ENCODE measurements at places on chromosomes 5 and 9.

GRCh38 chr5:125554355-125554754, 807.9 kb upstream of the ZNF608 start:
- DNase-seq: peak; percentile 48

DNA sequence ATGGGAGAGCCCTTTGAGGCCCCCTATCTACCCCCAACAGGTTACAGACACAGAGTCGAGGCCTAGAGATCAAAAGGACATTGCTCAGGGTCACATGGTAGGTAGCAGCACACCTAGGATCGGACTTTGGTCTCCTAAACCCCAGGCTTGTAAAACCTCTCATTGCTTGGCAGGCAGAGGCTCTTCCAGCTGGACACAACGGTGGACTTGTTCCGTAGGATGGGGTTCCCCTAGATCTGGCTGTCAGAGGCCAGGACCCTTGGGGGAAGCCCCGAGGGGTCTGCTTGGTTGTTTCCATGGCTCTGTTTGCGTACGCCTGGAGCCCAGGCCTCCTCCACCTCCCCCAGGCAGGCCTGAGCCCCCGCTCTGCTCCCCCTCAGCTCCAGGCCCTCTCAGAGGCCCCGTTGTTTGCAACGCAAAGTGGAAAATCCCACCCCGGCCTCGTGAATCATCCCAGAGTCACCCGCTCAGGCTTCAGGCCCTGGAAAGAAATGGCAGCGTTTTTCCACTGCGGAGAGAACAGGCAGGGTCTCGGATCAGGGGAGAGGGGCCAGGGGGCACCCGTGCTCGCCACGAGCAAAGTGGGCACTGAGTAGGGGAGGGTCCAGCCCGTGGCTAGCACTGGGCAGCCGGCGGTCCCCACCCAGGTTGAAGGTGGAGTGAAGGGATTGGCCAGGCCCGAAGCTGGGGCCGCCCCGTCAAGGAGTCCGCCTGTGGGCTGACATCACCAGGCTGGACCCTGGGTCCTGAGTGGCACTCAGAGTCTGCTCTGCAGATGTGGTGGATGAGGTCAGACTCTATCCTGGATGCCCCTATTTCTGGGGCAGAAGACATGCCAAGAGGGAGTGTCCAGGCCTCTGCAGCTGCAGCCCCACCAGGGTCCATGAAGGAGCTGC, 19.8 kb downstream of the COL27A1 start:
- no peak for DNase-seq

- no peak for DNase-seq
Measured at GRCh38 chr9:87796196-87796595, 70.3 kb downstream of the CTSL start.

DNA sequence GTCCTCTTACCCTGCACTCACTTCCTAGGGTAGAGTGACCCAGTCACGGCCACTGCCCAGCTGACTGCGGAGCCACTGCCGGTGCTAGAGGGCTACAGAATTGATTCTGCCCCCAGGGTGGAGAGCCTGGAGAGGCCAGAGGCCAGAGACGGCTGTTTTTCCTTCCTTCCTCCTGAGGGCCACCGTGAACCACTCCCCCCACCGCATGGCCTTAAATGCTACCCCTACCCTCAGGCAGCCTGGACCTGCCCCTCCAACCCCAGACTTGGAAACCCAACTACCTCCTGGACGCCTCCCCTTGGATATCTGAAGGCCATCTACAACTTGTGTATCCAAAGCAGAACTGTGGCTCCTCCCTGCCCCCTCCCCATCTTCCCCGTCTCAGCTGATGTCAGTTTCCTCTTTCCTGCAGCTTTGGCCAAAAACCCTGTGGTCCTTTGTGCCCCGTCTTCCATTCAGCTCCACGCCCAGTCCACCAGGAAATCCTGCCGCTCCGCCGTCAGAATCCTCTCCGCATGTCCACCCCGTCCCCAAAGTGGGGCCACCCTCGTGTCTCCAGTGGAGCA, 16.3 kb downstream of the SH2D3C start:
- no peak for DNase-seq

DNA sequence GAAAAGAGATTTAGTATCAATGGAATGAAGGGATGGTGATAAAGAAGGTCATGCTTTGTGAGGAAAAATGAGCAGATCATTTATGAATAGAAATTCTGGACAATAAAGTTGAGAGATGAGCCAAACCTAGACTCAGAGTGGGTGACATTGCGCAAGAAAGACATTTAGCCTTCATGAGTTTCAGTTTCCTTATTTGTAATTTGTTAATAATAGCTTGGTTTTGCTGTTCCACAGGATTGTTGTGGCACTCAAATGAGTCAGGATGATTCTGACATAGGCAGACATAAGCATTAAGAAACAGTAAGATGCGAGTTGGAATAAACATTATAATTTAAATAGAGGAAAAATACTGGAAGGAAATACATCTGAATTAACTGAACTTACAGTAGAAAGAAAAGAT, 34.8 kb downstream of the ITGA2 start:
- DNase-seq: no peak

DNA sequence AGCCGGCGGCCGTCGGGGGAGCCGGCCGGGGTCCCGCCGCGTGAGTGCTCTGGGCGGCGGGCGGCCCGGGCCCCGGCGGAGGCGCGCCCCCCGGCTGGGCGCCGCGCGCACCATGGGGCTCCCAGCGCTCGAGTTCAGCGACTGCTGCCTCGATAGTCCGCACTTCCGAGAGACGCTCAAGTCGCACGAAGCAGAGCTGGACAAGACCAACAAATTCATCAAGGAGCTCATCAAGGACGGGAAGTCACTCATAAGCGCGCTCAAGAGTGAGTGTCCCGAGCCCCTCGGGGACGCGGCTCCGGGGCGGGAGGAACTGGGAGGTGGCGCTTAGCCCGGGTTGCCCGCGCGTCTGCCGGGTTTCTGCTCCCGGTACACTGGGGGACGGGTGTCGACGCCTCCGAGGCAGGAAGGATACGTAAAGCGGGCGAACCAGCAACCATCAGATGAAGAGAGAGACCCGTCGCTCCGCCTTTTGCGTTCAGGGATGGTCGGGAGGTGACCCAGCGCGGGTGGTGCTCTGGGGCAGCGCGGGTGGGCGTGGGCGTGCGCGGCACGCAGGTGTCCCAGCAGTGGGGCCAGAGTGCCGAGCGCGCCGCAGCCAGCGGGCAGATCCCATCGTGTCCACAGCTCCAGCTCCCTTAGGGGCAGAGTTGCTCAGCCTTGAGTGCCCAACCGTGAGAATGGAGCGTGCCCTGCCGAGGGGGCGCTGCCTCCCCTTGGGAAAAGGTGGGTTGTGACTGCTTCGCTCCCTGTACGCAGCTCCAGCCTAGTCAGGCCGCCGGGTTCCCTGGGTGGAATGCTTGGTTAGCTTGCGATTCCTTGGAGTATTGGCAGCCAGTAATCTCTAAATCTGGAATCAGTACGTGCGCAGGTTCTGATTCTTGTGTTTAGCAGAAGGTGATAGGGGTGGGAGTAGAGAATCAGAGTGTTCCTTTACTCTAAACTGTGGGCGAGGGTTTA, 753 bp downstream of the ARHGAP26 start:
- DNase-seq: peak; percentile 42

GRCh38 chr5:16713386-16713928, 96.7 kb upstream of the RETREG1 start:
- DNase-seq: no peak

DNA sequence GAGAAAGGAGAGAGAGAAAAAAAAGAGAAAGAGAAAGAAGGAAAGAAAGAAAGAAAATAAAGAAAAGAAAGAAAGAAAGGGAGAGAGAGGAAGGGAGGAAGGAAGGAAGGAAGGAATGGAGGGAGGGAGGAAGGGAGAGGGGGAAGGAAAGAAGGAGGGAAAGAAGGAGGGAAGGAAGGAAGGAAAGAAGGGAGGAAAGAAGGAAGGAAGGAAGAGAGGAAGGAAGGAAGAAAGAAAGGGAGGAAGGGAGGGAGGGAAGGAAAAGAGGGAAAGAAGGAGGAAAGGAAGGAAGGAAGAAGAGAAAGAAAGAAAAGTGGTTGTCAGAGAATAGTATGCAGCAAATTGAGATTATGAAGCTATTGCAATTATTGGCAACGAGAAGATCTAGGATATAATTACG, 49.9 kb upstream of the NIPBL start:
- DNase-seq: no peak

DNA sequence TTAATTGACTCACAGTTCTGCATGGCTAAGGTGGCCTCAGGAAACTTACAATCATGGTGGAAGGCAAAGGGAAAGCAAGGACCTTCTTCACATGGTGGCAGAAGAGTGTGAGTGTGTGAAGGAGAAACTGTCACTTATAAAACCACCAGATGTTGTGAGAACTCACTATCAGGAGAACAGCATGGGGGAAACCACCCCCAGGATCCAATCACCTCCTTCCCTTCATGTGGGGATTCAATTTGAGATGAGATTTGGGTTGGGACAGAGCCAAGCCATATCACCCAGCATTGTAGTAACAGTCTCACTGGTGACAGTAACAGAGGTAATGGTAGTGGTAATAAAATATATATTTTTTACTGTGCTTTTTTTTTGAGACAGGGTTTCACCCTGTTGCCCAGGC, 18.1 kb downstream of the ZBTB5 start:
- peak; percentile 65 for DNase-seq

GRCh38 chr5:128284236-128284635, 200.7 kb downstream of the SLC12A2 start:
- no peak for DNase-seq

GRCh38 chr9:112173489-112174221, 1.4 kb downstream of the SUSD1 start:
- DNase-seq: no peak

GRCh38 chr5:27318701-27319100, 280.3 kb upstream of the CDH9 start:
- no peak for DNase-seq

DNA sequence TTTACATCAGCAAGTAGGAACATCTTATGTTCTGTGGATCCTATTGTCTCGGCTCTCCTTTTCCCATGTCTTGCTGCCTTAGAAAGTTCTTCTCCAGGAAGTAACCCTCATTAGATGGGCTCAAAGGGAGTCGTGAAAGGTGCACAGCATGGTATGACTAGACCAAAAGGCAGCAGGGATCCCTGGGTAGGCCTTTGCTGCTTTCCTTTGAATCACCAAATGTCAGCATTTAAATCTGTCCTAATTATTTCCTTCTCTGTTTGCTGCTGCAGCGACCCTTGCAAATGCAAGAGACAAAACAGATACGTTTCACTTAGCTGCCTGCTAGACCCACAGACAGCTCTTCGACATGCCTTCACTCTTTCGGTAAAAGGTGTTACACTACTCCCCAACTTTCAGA, 218.4 kb downstream of the ACTL7B start:
- DNase-seq: no peak

GRCh38 chr5:39801306-39801705, 376.5 kb upstream of the DAB2 start:
- DNase-seq: no peak

DNA sequence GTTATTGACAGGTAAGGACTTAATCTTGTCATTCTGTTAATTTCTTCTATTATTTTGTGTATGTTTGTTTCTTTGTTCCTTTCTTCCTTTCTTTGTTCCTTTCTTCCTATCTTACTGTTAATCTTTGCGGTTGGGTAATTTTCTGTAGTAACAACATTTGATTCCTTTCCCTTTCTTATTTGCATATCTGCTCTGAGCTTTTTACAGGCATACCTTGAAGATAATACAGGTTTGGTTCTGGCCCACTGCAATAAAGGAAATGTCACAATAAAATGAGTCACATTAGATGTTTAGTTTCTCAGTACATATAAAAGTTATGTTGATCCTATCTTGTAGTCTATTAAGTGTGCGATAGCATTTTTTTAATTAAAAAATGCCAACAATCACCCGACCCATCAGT, 440.7 kb downstream of the NFIB start:
- no peak for DNase-seq

- no peak for DNase-seq
Measured at GRCh38 chr5:67425514-67425913, 228.9 kb upstream of the CD180 start.

- DNase-seq: no peak
Measured at GRCh38 chr5:19886123-19886917, 101.7 kb downstream of the CDH18 start.

DNA sequence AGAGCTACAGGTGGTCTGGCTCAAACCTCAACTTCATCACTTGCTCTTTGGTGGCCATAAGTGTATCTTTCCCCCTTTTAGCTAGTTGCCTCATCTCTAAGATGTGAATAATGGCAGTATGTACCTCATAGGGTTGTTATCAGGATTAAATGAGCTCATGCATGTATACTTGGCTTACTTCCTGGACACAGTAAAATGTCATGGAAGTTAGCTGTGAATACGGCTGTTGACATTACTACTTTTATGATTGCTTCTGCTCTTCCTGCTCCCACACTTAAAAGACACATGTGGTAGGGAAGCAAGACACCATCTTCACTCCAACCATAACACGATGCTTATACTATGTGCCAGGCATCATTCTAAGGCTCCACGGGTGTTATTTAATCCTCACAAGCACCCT, 114.5 kb upstream of the GPR151 start:
- no peak for DNase-seq

- peak; percentile 65 for DNase-seq
Measured at GRCh38 chr5:147576646-147577535, 67.0 kb upstream of the DPYSL3 start.

DNA sequence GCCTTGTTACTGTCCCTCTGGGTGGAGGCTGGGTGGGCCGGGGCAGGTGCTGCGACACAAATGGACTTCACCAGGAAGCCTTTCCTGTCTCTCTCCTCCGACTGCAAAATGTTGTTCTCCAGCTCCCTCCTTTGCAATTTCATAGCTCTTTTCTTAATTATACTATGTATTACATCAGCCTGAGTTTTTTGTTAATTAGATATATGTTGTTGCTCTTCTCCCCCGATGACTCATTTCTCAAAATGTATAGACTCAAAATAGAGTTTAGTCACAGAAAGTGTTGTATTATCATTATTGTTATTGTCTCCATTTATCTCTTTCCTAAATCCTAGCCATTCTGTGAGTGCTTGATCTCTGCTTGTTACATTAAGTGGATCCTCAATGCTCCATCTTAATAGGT, 122.4 kb upstream of the OSMR start:
- no peak for DNase-seq

DNA sequence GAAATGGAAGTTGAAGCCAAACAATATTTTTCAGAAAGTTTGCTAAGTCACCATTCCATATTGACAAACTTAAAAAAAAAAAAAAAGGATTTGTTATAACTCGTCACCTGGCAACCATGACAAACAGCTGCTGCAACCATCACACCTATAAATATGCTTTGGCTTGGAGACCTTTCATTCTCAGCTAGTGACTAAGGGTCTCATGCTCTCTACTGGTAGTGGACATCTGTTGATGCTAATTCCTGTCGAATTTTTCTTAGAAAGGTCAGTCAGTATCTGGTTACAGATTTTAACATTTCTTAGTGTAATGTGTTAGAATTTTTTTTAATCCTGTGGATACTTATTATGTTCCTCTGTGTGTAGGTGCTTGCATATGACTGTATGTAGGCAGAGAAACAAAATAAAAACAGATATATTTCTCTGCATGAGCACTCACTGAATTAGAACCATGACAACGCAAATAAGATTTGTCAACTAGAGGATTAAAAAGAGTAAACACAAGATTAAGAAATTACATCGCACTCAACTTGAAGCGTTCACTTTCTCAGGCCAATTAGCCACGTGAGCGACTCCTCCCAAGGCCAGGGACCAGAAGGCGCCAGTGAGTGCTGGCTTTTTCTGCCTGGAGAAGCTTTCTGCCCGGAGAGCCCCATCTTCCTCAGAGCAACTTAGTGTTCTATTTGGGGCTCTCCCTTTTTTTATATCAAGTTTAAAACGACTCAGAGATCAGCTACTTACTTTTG, 27.0 kb upstream of the ZNF622 start:
- peak; percentile 95 for DNase-seq

- DNase-seq: peak; percentile 33
Measured at GRCh38 chr9:77021922-77022782, 2.7 kb downstream of the FOXB2 start.

GRCh38 chr9:88800329-88800682, 191.0 kb upstream of the S1PR3 start:
- DNase-seq: no peak

Data from NCI-H82 (cell line).